ENCODE measurements at places on chromosomes 5 and 9.

- DNase-seq = no peak
Measured at GRCh38 chr9:91518462-91518861, 94.8 kb upstream of the NFIL3 start.

- DNase-seq = no peak
Measured at GRCh38 chr5:157766902-157767301, 23.4 kb downstream of the LSM11 start.

GRCh38 chr5:96823900-96824380 is 16.2 kb upstream of the ERAP1 start:
- DNase-seq = peak; percentile 33

DNA sequence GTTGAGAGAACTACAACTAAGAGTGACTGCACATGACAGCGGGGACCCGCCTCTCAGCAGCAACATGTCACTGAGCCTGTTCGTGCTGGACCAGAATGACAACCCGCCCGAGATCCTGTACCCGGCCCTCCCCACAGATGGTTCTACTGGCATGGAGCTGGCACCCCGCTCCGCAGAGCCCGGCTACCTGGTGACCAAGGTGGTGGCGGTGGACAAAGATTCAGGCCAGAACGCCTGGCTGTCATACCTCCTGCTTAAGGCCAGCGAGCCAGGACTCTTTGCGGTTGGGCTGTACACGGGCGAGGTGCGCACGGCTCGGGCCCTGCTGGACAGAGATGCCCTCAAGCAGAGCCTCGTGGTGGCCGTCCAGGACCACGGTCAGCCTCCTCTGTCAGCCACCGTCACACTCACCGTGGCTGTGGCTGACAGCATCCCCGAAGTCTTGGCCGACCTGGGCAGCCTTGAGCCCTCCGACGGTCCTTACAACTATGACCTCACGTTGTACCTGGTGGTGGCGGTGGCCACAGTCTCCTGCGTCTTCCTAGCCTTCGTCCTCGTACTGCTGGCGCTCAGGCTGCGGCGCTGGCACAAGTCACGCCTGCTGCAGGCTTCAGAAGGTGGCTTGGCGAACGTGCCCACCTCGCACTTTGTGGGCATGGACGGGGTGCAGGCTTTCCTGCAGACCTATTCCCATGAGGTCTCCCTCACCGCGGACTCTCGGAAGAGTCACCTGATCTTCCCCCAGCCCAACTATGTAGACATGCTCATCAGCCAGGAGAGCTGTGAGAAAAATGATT is 2.1 kb downstream of the PCDHGA7 start:
- DNase-seq = no peak

- DNase-seq = no peak
Measured at GRCh38 chr5:179780362-179780761, 13.4 kb upstream of the LTC4S start.

DNA sequence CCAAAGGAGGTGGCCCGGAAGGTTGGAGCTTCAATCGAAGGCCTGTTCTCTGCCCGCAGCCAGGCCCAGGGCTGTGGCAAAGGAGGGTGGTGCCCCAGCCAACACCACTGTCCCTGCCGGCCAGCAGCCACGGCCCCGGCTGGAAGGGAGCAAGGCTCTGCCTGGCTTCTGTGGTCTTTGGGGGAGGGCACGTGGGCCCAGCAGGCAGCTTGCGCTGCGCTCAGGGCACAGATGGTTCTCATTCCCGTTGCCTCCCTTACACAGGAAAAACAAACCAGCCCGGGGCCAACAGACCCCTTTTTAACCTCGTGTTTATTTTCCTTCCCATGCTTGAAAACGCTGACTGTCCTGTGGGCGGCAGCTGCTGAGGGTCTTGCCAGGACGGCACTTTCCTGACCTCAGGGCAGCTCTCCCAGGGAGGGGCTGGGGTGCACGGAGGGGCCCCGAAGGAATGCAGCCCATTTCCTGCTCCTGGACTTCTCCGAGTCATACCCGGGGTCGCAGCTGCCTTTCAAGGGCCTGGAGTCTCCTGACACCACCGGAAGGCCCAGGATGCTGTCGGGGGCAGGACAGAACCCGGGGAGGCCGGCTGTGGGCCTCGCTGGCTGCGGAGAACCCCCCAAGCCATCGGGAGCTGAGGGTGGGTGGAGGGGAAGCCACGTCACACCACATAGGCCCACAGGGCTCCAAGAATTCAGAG is 1.1 kb upstream of the GPSM1 start:
- no peak for DNase-seq

- no peak for DNase-seq
Measured at GRCh38 chr9:76525196-76525595, 66.2 kb downstream of the GCNT1 start.

- no peak for DNase-seq
Measured at GRCh38 chr5:128155776-128156175, 72.2 kb downstream of the SLC12A2 start.

GRCh38 chr5:43415935-43416802 is 4.0 kb upstream of the CCL28 start:
- no peak for DNase-seq

- no peak for DNase-seq
Measured at GRCh38 chr9:89677702-89678395, 73.0 kb downstream of the GADD45G start.

DNA sequence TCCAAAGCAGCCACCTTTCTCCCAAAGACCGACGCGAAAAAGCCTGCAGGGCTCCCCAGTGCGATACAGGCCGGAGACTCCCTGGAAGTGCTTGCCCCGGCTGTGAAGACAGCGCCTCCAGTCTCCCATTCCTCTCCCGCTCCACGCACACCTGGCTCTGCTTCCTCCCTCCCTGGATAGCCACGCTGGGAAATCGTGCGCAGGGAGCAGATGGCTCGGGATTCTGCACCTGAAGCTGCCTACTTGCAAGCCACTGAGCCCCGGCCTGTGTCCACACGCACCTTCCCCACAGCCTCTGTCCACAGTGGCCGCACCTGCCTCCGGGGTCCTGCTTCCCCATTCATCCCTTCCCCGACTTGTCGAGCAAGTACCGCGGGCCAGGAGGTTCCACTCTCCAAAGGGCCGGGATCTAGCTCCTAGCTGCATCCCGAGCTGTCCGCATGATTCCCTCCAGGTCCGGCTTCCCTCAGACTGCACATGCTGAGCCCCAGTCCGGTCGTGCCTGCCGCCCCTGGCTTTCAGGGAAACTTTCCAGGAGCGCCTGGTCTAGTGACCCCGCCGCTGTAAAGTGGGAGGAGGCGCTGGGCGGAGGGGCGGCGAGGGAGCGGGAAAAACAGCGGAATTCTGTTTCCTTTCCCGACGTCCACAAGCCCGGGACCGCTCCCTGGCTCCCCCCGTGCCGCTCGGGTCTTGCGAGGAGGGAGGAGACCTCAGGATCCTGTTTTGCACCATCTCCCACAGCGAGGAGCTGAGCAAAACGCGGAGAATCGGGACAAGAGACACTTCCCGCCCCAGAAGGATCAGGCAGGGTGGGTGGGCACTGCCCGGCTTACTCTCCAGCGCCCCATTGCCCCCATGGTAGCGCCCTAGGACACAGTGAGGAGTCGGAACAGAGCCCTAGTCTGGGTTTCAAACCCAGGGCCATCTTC is 2.0 kb downstream of the SEMA6A start:
- peak; percentile 21 for DNase-seq

- DNase-seq = no peak
Measured at GRCh38 chr9:136230365-136230764, 15.2 kb downstream of the QSOX2 start.

DNA sequence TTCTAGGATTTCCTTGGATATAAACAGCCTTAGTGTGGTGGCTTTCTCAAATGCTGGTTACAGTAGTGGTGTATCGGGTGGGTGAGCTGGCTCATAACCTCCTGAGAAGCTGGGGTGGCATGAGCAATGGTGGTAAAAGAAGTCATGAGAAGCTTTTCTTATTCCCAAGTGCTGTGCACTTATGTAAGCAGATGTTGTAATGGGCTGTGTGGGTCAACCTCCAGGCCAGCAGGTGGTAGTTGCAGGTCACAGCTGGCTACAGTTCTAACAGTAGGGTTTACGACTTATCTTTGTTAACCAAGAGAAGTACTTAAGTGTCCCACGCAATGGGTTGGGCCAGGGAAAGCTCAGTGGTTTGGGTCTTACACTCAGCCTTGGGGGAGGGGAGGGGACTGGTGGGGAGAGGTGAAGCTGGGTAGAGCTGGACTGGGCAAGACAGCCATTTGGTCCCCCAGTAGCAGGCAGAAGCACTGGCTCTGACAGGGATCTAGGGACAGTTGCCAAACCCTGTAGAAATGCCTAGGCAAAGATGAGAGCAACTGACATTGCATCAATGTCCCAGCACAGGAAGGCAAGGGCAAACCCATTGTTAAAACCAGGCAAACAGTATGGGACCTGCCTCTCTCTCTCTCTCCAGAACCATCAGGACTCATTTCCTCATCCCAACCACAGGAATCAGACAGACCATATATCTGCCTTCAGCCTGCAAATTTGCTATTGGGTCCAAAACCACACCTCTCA is 76.8 kb downstream of the RNF130 start:
- no peak for DNase-seq

GRCh38 chr9:20095430-20096092 is 306.7 kb upstream of the SLC24A2 start:
- no peak for DNase-seq

DNA sequence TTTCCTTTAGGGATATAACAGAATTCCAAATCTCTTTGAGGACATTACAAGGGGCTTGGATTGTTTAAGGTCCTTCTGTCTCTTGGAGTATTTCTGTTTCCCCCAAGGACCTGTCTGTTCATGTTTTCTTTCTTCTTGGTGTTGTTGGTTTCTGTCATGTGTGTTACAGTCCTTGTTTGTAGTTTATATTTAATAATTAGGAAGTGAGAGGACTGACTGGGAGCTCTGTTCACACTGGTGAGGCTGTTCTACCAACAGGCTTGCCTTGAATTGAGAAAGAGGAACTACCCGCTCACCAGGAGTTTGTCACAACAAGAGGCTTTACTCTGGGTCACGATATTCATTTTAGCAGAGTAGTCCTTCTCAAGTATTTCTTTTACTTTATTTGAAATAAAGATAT is 119.2 kb upstream of the SV2C start:
- DNase-seq = no peak

DNA sequence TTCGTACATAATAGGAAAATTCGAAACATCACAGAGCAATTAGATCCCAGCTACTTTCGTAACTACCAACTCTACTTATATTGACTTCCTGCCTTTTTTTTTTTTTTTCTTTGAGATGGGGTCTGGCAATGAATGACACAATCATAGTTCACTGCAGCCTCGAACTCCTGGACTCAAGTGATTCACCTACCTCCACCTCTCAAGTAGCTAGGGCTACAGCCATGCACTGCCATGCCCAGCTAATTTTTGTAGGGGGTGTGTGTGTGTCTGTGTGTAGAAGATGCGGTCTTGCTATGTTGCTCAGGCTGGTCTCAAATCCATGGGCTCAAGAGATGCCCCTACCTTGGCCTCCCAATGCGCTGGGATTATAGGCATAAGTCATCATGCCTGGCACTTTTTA is 5.8 kb upstream of the PAIP2 start:
- no peak for DNase-seq

DNA sequence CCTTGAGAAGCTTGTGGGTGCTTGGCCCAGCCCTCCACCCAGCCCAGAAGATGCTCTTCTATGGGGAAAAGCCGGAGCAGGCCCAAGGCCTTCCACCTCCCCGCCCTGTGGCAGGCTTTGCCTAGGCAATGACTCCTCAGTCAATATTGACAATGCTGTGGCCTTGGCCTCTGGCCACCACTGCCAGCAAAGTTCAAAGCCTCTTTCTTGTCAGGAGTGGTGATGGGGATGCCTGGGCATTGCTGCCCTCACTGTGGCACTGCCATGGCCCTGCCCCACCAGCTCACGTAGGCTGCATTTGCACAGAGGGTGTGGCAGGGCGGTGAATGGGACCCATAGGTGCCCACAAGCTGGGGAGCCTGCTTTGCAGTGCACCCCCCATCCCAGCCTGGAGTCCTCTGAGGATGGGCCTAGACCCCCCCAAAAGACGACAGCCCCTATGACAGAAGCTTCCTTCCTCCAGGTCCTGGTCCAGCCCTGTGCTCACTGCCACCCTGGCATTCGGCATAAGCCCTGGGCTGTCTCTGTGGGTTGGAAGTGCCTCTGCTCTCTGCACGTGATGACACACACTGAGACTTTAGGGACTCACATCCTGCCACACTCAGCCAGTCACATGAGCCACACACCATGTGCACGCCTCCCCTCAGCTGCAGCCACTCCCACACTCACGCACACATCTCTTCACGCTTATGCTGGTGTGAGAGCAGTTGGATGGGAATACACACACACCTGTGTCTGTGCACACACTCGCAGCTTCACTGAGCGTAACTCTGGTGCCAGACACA is 31.1 kb downstream of the MORN5 start:
- peak; percentile 73 for DNase-seq

DNA sequence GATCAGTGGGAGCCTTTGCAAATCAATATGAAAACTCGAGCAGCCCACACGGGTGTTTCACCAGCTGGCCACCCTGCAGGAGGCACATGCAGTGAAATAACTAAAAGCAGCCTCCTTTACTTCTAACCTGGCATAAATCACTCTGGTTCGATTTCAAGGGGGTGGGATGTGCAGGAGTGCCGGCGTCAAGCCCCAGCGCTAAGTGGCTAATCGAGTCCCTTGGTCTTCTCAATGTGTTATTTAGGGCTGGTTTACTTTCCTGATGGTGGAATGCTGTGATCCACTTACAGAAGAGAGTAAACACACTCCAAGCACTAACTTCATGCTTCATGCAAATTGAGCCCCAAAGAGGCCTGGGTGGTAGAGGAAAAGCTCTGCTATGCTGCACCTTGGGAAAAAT is 109.4 kb downstream of the TMEM174 start:
- DNase-seq = no peak

- no peak for DNase-seq
Measured at GRCh38 chr5:129500101-129500500, 40.0 kb downstream of the ADAMTS19 start.

- no peak for DNase-seq
Measured at GRCh38 chr5:72314571-72315172, 5.4 kb downstream of the MRPS27 start.

- peak; percentile 4 for DNase-seq
Measured at GRCh38 chr5:93461756-93462155, 119.3 kb downstream of the NR2F1-AS1 start.

- DNase-seq = peak; percentile 71
Measured at GRCh38 chr5:109656829-109657228, 32.9 kb upstream of the MAN2A1 start.

DNA sequence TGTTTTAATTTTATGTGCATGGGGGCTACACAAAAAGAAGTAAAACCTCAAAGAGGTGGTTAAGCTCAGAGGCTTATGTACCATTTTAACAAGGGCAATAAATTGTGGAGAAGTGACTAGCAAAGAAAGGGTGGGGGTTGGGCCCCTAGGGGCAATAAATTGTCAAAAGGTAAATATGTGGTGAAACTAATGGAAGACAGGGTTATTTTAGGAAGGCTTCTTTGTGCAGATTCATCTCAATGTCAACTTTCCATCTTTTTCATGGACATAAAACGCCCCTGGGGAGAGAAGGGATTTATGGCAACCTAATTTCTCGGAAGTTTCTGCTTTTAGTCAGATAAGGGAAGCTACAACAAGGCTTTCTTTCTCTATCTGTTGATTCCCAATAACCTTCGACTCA is 42.5 kb upstream of the GOLM1 start:
- DNase-seq = no peak

GRCh38 chr9:117276444-117276843 is 138.4 kb downstream of the ASTN2 start:
- DNase-seq = no peak

GRCh38 chr9:6330958-6331634 is 2.9 kb downstream of the TPD52L3 start:
- peak; percentile 91 for DNase-seq

- no peak for DNase-seq
Measured at GRCh38 chr5:60830581-60831127, 13.4 kb downstream of the ELOVL7 start.
